HS-5 (cell line): ENCODE measurements at places on chromosomes 16 and 17.

GRCh38 chr17:40191237-40192208 is 14.3 kb downstream of the RAPGEFL1 start:
- DNase-seq = no peak

- DNase-seq = no peak
Measured at GRCh38 chr17:64134216-64134970, 4.4 kb upstream of the ERN1 start.

DNA sequence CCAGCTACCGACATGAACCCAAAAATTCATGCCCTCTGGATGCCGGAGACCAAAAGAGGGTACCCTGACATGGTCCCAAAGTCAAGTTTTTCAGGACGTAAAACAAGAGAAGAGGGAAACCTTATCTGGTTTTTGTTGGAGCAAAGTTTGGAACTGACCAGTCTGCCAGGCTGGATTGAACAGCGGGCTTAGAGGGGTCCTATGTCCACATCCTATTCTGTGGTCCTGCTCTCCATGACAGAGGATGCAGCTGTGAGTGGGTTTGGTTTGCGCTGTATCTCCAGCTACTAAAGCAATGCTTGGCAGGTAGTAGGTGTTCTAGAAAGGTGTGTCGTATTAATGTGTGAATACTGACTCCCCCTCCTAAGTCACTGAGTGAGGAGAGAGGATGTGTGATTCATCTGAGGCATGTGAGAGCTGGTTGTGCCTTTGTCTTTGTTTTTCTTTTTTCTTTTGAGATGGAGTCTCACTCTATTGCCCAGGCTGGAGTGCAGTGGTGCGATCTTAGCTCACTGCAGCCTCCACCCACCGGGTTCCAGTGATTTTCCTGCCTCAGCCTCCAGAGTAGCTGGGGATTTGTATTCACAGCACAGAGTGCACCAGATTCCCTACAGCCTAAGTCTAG is 31.0 kb downstream of the PMM2 start:
- DNase-seq = no peak

DNA sequence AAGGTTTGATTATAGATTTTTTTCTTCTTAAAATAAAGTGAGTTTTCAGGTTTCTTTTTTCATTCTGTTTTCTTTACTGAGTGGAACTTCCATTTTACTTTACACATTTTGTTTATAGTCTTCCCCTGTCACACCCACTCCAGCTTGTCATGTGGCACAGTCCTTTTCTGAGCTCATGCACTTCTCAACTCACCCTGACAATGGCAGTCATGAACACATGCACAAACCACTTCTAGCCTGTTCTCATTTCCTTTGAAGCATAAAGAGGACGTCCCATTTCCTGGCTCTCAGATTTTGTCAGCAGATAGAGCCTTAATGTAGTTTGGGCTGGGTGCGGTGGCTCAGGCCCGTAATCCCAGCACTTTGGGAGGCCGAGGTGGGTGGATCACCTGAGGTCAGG is 168.0 kb downstream of the AHSP start:
- no peak for DNase-seq

GRCh38 chr16:8062677-8063076 is 527.6 kb downstream of the TMEM114 start:
- no peak for DNase-seq

DNA sequence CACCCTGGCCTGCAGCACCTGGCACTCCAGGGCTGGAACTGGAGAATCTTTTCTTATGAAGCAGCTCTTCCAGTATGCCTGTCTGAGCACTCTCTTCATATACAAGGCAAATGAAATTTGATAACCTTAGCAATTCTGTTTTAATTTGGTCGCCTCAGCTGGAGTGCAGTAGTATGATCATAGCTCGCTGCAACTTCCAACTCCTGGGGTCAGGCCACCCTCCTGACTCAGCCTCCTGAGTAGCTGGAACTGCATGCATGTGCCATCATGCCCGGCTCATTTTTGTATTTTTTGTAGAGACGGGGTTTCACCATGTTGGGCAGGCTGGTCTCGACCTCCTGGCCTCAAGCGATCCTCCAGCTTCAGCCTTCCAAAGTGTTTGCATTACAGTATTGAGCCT is 140.8 kb upstream of the CHMP6 start:
- no peak for DNase-seq

DNA sequence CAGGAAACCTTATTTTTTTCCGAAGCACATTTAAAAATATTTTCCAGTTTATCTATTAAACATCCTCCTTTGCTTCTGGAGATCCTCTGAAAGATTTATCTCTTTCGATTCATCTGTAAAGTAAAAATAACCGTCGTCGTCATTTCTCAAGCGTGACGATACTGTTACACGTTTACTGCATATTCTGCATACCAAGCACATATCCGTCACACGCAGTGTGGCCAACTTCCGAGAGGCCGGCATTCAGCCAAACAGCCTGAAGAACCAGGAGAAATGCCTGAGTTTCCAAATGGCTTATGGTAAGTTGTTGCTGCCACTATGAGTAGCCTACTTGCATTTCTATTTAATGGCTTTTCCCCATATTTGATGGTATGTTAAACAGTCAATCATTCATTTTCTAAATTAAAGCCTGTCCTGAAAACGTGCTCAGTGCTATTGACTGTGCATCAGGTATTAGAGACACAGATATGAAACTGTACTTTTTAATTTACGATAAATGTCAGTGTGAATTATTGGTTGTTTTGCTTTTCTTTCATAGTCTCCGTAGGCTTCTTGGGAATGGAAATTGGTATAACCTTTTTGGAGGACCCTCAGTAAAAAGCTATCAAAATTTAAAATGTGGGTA is 275.7 kb downstream of the WWOX start:
- no peak for DNase-seq

GRCh38 chr16:56558024-56558747 is 6.7 kb upstream of the MT4 start:
- DNase-seq = peak; percentile 46

GRCh38 chr16:47499080-47499699 is 38.1 kb downstream of the PHKB start:
- no peak for DNase-seq
